ENCODE measurements at places on chromosomes 5 and 9.

- no peak overlapping the region for H3K4me3 ChIP-seq
- DNase-seq, result no peak
- H3K27ac ChIP-seq, result no peak overlapping the region
- H3K36me3 ChIP-seq, result no peaks in the 10 kb centered on the region
- no peaks in the 10 kb centered on the region for H3K27me3 ChIP-seq
- H3K4me1 ChIP-seq, result no peaks in the 10 kb centered on the region
Observed at GRCh38 chr5:152978141-152978835, 512.2 kb upstream of the GRIA1 start.

- H3K27ac ChIP-seq, result no peak overlapping the region
- no peak for DNase-seq
- no peaks in the 10 kb centered on the region for H3K27me3 ChIP-seq
Observed at GRCh38 chr5:142182840-142183239, 74.3 kb downstream of the NDFIP1 start.

GRCh38 chr5:77086689-77087483 lies at the start of gene ZBED3:
Gene ZBED3, minus strand, starts transcription at chr5:77087285. Its CDS starts 9,407 bp downstream, at chr5:77077878.
- H3K4me3 ChIP-seq, result peak within 1 kb of the TSS; percentile 82
- DNase-seq, result peak; percentile 68
- peaks cover 12% of the 10 kb centered on the region for H3K27me3 ChIP-seq
- H3K36me3 ChIP-seq, result no peaks in the 10 kb centered on the region
- peaks cover 17% of the 10 kb centered on the region for H3K4me1 ChIP-seq

- no peak for DNase-seq
- H3K4me1 ChIP-seq, result peaks cover 2% of the 10 kb centered on the region
- H3K36me3 ChIP-seq, result no peaks in the 10 kb centered on the region
- H3K27ac ChIP-seq, result no peak overlapping the region
- H3K4me3 ChIP-seq, result no peak overlapping the region
Observed at GRCh38 chr9:78218890-78219289, 17.0 kb upstream of the CEP78 start.

DNA sequence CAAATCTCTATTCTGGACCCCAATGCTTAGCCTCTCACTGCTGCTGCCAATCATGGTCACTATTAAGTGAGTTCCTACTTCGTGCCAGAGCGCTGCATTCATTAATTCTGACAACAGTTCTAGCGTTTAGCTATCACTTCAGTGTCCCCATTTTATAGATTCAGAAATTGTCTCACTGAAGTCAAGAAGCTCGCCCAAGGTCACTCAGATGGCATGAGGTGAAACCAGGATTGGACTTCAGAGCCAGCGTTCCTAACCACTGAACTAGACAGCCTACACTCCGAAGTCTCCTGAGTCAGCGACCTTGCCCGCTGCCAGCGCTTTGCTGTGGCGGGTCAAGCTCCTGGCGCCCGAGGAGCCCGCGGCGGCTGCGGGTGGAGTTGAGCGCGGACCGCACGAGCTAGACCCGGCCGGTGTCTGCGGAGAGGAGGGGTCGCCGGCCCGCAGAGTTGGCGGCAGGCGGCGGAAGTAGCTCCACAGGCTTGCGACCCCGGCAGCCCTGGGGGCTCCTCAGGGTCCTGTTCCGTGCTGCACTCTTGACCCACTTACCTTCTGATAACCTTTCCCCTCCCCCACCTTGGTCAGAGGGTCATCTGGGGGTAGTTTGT lies 2.1 kb upstream of the GABRB2 start:
- H3K4me1 ChIP-seq, result peaks cover 12% of the 10 kb centered on the region
- peaks cover 69% of the 10 kb centered on the region for H3K27me3 ChIP-seq
- DNase-seq, result no peak

DNA sequence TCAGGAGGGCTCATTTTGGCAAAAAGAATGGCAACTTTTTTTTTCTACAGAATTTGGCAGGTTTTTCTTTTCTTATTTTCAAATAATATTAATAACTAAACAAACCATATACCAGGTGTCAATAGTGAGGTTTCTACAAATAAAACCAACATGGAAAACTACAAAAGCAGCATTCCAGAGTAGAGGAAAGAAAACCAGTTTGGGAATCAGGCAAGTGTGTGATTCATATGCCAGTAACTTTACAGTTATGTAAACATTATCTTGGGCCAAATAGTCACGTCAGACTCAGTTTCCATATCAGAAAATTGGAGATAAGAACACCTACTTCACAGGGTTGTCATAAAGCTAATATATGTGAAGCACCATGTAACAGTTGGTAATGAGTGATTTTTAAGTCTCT lies 51.7 kb downstream of the FBXW11 start:
- H3K4me1 ChIP-seq, result peaks cover 69% of the 10 kb centered on the region
- H3K27me3 ChIP-seq, result no peaks in the 10 kb centered on the region
- DNase-seq, result no peak
- H3K27ac ChIP-seq, result no peak overlapping the region

DNA sequence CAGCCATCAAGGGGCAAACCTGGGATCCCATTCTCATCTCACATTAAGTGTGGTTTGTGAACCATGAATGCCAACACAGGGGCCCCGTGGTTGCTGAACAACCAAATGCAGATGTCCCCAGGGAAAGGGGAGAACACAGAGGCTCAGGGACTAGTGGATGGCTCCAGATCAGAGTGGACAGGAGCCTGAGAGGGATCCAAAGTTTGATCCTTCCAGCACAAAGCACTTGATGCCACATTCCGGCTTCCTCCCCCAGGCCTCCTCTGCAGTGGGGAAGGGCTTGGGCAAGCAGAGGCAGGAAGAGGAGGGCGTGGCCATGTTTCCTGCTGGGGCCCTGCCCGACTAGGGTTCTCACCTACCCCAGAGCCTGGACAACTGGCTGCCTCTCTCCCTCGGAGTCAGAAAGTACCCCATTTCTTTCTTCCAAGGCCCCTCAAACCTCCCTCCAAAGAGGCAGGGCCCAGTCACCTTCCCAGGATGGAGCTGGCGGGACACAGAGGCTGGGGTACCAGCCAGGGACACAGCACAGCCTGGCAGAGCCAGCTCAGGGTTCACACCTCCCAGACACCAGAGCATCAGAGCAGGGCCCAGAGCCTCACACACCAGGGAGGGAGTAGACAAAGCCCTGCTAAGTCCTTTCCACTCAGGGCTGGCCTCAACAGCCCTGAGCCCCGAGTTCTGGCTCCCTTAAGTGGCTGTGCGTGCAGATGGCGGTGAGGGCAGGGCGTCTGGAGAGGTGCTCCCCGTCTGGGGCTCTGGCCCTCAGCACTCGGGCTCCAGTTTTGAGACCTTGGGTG lies 4.3 kb upstream of the RNF44 start:
- DNase-seq, result peak; percentile 74
- H3K4me3 ChIP-seq, result peak overlapping the region; percentile 84
- peaks cover 67% of the 10 kb centered on the region for H3K4me1 ChIP-seq
- H3K36me3 ChIP-seq, result peaks cover 13% of the 10 kb centered on the region

DNA sequence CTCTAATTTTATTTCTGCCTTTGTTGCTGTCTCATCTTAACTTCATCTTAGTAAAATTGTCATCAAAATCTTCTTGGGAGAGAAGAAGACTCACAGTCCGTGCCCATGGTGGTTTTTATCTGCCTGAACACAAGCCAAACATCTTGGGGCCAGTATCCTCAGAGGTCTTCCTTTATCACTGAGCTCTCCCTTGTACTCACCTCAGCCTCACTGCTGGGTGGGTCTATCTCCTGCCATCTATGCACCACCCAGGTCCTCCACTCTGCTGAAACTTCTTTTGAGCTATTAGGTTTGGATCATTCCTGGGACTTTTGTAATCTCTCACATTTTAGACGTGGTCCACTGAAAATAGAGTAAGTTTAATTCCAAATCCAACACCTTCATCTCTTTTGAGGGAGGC lies 116.3 kb upstream of the EPB41L4A start:
- H3K27ac ChIP-seq, result no peak overlapping the region
- peaks cover 4% of the 10 kb centered on the region for H3K4me1 ChIP-seq
- DNase-seq, result no peak
- no peak overlapping the region for H3K4me3 ChIP-seq
- H3K27me3 ChIP-seq, result peaks cover 18% of the 10 kb centered on the region

DNA sequence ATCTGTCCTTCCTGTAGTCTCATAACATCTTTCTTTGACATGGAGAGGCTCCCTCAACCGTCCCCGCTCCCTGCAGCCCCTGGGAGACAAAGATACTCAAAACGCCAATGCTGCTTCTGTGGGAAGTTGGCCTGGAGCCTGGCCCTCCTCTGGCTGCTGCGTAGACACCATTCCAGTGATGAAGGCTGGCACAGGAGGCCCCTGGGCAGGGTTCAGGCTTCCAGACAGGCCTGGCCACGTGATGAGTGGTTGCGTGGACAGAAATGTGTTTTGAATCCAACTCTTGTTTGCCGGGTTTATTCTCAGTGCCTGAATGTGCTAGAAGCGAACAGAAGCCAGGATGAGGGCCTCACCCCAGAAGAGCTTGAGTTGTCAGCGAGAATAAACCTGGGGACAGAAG lies 43.2 kb upstream of the NKX2-5 start:
- DNase-seq, result no peak
- H3K4me1 ChIP-seq, result peaks cover 1% of the 10 kb centered on the region
- no peak overlapping the region for H3K4me3 ChIP-seq
- H3K36me3 ChIP-seq, result no peaks in the 10 kb centered on the region
- peaks cover 55% of the 10 kb centered on the region for H3K27me3 ChIP-seq
- no peak overlapping the region for H3K27ac ChIP-seq

DNA sequence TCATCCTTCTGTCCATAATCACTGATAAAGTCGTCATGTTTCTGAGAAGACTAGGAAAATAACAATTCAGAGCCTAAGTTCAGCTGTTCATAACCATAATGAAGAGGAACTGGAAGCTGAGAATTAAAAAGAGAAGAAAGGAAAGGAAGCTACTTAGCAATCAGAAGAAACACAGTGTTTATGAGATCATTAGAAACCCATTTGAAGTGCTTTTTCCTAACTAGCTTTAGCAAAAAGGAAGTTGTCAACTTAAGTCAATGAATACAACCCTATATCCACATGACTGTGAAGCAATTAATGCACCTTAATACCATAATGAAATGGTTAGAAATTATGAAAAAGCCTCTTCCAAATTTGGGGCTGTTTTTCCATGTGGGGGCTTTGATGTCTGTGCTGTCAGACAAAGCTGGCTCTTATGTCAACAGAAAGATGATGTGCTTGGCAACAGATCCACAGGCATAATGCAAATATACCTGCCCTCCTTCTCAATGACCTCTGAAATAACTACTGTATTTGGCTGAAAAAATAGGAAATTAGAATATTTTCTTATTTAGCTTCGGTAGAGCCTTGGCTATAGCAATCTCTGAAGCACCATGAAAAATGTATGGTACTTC lies 463.5 kb downstream of the RASEF start:
- H3K4me1 ChIP-seq, result no peaks in the 10 kb centered on the region
- H3K36me3 ChIP-seq, result no peaks in the 10 kb centered on the region
- no peak overlapping the region for H3K4me3 ChIP-seq

DNA sequence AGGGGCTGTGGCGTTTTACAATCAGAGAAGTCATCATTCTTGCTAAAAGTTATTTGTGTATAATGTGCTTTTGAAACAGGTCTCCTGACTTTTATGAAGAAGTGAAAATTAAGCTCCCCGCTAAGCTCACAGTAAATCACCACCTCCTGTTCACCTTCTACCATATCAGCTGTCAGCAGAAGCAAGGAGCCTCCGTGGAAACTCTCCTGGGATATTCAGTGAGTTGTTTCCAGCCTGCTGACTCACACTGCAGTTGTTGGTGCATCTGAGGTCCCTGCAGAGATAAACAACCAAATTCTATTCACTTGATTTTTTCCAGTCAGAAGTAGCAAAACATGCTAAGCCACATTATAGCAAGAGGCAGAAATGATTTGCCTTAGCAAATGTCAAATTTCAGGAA lies 156.7 kb downstream of the DOCK8 start:
- H3K4me3 ChIP-seq, result no peak overlapping the region
- no peak for DNase-seq
- no peaks in the 10 kb centered on the region for H3K4me1 ChIP-seq

Data from activated T-cell treated with anti-CD3 and anti-CD28 coated beads, Interleukin-2, amount 50 U/mL, for 24 hours (primary cell).